Lower leg skin (tissue), 4 donors: ENCODE measurements at places on chromosomes 11 and 22. TPM values are rescaled to one million over a fixed set of nuclear protein-coding genes. Genes with fewer than 3 reads are reported as not detected.

The OR51B5 gene
- not detected for total RNA-seq

The SAA1 gene
- total RNA-seq = 36.6 TPM

The ZNF70 gene
- total RNA-seq = 0.63 TPM

The ARHGEF12 gene
- 153 TPM for total RNA-seq

The OR51B4 gene
- total RNA-seq = not detected

The OR5M11 gene
- 0.38 TPM for total RNA-seq

The BATF2 gene
- total RNA-seq = not detected

The SLC1A2 gene
- 2.1 TPM for total RNA-seq

The OMP gene
- total RNA-seq = not detected

The MISFA gene
- total RNA-seq = 2.8 TPM

The NEFH gene
- 0.65 TPM for total RNA-seq

The IFTAP gene
- 7.2 TPM for total RNA-seq

The PANX2 gene
- total RNA-seq = 1.8 TPM

The ABCC8 gene
- total RNA-seq = 0.34 TPM

The IFT27 gene
- 4.3 TPM for total RNA-seq

The KCNJ1 gene
- total RNA-seq = 0.10 TPM

The CNIH2 gene
- not detected for total RNA-seq

The NPAS4 gene
- 0.19 TPM for total RNA-seq

The ROBO4 gene
- total RNA-seq = 9.0 TPM

The PRR5 gene
- 19.5 TPM for total RNA-seq

The CAPRIN1 gene
- total RNA-seq = 126 TPM

The CCDC81 gene
- 2.7 TPM for total RNA-seq

The ARSA gene
- 32.6 TPM for total RNA-seq

The SHANK3 gene
- 8.2 TPM for total RNA-seq

The C11orf52 gene
- 13.1 TPM for total RNA-seq
